ENCODE measurements at places on chromosomes 5 and 9.

- DNase-seq = no peak
These were observed 14.1 kb upstream of the LURAP1L start for GRCh38 chr9:12760758-12761157.

DNA sequence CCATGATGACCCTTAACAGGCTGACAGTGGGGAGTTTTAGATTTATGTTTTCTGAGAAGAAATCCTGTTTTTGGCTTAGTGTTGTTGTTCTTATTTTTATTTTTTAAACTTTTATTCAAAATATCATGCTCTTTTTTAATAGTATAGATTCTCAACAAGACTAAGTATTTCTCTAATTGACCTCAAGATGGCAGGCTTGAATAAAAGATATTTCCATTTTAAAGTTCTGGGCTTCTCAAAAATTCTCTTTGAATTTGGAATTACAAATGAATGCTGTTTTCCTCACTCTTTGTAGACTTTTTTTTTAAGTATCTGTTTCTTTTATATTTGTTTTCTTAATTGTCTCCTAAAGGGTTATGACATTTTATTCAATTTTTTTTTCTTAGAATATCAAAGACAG is 50.0 kb upstream of the SH3GL2 start:
- no peak for DNase-seq

- DNase-seq = no peak
These were observed 1.6 kb upstream of the TBC1D13 start for GRCh38 chr9:128785427-128785826.

- no peak for DNase-seq
These were observed 4.8 kb upstream of the CCIN start for GRCh38 chr9:36164372-36164771.

GRCh38 chr5:142872795-142873194 is 102.6 kb downstream of the ARHGAP26 start:
- no peak for DNase-seq

- no peak for DNase-seq
These were observed 136.8 kb downstream of the APBA1 start for GRCh38 chr9:69535286-69535832.

DNA sequence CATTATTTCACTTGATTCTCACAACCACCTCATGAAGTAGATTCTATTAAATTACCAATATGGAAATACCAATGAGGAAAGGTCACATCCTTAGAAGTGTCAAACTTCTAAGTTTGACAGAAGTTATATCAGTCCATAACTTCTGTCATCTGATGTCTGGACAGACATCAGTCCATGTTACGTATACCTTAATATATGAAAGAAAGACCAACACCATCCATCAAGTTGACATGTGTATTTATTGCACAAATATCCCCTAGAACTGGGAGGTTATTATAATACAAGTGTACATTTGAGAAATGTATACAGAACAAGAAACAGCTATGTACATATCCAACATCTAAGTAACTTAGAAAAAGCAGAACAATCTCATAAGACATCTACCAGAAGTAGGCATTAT is 6.5 kb upstream of the RAPGEF6 start:
- no peak for DNase-seq

DNA sequence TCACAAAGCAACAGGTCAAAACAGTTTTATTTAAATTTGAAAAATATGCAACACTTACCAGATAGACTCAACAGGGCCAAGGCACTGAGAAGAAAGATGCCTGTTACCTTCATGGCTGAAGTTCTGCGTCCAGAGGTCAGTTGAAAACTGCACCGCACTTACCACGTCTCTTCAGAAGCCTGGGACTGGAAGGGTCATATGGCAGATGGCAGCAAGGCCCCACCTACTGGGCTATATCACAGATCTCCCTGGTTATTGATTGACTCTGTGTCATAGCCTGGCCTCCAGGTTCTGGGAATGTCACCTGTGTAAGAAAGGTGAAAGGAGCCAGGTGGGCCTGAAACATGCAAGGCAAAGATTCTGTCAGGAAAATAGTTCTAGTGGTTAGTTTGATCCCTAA is at the start of gene SPINK1:
Gene SPINK1 (minus strand): TSS at position 207 of the 400 bp plus-strand sequence. CDS start 94 bp downstream, at position 113.
- DNase-seq = no peak

GRCh38 chr5:15004506-15004905 is 132.9 kb upstream of the ANKH start:
- DNase-seq = no peak

DNA sequence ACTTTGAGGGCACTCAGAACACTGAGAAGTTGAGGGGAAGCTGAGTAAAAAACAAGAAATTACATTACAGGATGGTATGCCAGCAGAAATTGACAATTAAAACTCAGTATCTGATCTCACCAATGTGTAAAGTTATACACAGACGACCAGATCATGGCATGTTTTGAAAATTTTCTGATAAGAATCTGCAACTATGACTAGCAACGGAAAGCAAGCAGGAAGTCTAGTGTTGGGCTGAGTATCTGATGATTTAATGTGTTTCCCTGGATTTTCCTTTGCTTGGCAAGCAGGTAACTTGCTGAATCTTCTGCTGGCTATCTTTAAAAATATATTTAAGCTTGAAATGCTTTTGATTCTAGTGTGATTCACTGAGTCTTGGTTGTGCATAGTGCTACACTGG is 5.2 kb upstream of the GCNT4 start:
- DNase-seq = no peak

GRCh38 chr5:57816108-57816507 is 333.5 kb upstream of the ACTBL2 start:
- no peak for DNase-seq

- no peak for DNase-seq
These were observed 57.3 kb downstream of the RIGI start for GRCh38 chr9:32468740-32469139.

- DNase-seq = no peak
These were observed 49.5 kb upstream of the COL15A1 start for GRCh38 chr9:98894171-98894570.

GRCh38 chr9:12629067-12629466 is 64.1 kb upstream of the TYRP1 start:
- DNase-seq = no peak

- DNase-seq = no peak
These were observed 148.1 kb upstream of the TRPC7 start for GRCh38 chr5:136513430-136513829.

All from stimulated activated CD4-positive, alpha-beta T cell treated with anti-CD3 and anti-CD28 coated beads, Interleukin-12 subunit alpha, Interleukin-12 subunit beta, amount 100 ng/mL, for 48 hours (primary cell).